ENCODE measurements at places on chromosomes 5 and 9.

DNA sequence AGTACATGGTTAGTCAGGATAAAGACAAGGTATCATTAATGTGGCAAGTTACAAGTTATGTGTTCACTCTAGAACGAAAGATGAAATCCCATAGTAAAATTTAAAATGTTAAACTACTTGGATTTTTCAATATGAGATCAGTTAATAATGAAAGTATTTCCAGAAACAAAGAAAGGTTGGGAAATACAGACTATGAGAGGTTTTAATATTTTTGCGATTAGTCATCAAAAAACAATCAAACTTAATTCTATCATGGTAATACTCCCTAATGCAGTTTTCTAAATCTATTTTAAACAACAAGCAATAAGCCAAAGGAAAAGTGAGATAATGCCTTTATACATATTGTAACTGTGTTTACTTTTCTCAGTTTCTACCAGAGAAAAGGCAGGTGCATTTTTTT, 10.6 kb downstream of the CDH12 start:
- DNase-seq = no peak

GRCh38 chr9:80156756-80157472, 585.1 kb downstream of the TLE4 start:
- peak; percentile 63 for DNase-seq

DNA sequence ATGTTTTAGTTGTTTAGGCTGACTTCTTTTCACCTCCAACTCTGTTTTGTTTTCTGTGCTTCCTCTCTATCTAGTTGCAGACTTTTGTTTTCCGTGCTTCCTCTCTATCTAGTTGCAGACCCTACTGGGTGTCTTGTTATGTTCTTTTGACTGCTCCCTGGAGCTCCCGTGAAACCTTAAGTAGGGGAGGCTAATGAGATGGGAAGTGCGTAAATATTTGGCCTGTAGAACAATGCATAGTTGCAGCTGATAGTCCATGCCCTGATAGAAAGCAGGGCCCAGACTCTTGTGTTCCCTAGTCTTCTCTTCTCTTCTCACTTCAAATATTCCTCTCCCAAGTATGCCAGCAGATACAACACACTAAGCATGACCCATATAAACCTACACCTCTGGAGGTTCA, 757.0 kb downstream of the BRINP1 start:
- DNase-seq = no peak

GRCh38 chr5:10700516-10700915, 60.5 kb downstream of the DAP start:
- no peak for DNase-seq

- no peak for DNase-seq
Observed at GRCh38 chr9:99237356-99237755, 15.3 kb downstream of the SEC61B start.

DNA sequence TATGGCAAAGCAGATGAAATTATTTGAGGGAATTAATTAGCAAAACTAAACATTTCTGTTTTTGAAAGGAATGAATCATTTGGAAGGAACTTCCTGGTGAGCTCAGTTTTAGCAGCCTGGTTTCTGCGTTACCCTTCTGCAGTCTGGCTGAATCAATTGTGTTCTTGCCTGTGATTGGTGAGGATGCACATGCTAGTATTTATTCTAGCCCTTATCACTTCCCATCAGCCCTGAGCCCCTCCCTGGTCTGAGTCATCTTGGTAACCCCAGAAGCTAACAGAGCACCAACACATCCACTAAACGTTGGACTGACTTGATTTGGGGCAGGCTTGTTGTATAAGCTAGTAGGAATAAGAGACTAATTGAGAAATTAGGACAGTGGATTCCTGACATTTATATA, 6.6 kb downstream of the TJP2 start:
- DNase-seq = peak; percentile 73

GRCh38 chr5:169571355-169571754, 12.2 kb upstream of the SPDL1 start:
- DNase-seq = no peak

GRCh38 chr9:91775708-91776028, 174.4 kb downstream of the ROR2 start:
- DNase-seq = no peak

DNA sequence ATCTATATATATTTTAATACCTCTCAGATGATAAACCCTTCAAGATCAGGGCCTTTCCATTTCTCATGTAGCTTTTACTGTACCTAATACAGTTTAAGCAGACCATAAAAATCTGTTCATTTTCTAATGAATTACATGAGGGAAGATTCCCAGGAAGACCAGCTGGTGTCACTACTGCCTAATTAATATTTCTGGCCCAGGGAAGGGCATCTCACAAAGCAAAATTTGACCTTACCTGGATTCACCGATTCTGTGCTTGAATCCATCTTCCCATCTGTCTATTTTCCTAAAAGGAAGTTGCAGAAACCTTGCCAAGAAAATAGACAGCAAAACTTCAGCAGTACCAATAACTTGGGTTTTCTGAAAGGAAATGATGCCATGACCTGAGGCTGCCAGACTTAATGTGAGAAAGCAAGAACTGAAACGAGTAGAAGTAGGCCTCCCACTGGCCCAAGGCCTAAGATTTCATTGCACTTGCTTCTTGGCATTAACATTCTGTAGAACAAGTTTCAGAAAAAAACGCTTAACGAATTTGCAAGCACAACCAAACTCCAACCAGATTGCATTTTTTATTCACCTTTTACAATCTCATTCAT, 83.0 kb upstream of the GLIS3 start:
- no peak for DNase-seq

GRCh38 chr9:115913696-115914095, 239.9 kb upstream of the PAPPA start:
- no peak for DNase-seq

GRCh38 chr5:157225469-157226422, 40.2 kb upstream of the CYFIP2 start:
- DNase-seq = no peak

- no peak for DNase-seq
Observed at GRCh38 chr5:139707445-139708003, 59.4 kb downstream of the CXXC5 start.

DNA sequence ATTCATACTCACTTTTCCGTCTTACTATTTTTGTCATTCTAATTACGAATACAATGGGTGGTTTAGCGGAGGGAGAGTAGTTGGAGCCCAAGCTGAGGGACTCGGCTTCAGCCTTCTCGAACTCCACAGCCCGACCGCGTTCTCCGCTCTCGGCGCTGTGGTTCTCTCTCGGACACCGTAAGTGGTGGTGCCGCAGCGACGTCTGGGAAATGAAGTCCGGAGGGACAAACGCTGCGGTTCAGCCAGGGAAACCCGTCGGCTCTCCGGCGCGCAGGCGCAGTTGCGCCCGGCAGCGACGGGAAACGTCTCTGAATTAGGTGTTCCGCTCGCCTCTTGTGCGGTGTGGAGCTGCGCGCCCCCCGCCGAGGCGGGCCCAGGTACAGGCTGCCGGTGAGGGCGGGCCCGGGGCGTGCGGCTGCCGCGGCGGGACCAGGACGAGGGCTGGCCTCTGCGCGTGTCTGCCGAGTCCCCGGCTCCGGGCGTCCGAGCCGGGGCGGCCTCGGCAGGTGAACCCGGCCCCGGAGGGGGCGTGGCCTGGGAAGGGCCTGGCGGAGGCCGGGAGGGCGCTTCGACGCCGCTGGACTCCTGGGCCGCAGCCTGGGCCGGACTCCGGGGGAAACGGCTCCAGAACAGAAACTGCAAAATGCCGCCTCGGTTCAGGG, at the start of gene ZNF879:
ZNF879 (plus strand) TSS at position 277 of the 662 bp plus-strand sequence. CDS start 1,201 bp downstream, outside the sequence.
- DNase-seq = peak; percentile 95

- no peak for DNase-seq
Observed at GRCh38 chr9:114804505-114804904, 1.3 kb downstream of the TNFSF15 start.

GRCh38 chr5:36659411-36659810, 53.0 kb downstream of the SLC1A3 start:
- no peak for DNase-seq

GRCh38 chr5:101997235-101997634, 298.8 kb downstream of the SLCO4C1 start:
- DNase-seq = no peak

DNA sequence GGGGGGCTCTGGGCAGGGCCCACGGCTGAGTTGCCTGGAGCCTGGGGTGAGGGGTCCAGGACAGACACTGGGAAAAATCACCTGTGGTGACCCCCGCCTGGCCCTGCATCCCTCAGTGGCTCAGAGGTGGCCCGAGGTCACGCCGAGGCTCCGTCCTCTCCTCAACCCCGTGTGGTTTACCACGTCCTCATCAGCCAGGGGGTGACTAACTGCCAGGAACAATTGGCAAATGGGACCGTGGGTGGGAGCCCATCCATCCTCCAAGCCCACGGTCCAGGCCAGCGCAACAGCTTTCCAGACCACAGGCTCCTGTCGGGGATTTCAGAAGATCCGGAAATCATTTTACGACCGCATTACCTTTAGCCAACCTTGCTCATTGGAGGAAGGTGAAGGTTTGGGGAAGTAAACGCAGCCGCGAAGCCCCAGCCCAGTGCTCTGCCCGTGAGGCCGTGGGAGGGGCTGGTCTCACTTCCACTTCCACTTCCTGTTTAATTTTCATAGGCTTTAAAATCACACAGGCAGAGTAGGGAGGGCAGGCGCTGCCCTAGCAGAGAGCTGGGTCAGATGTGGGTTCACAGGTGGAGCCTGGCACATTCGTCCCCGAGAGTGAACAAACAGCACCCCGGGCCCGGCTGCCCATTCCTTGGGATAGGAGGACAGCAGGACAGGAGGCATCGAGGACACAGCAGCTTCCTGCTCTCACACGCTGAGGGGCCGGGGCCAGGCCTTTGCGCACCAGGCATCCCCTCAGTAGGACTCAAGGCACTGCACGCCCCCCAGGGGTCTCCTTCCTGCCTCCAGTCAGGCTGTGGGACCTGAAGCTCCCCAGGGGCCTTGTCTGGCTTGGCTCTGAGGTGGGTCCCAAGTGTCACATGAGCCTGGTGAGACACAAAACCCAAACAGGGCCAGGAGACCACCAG, 19.8 kb upstream of the SLC9A3 start:
- DNase-seq = peak; percentile 4

GRCh38 chr9:13239660-13240059, 39.8 kb downstream of the MPDZ start:
- DNase-seq = no peak

GRCh38 chr5:989961-990530, 18.6 kb upstream of the NKD2 start:
- no peak for DNase-seq

- peak; percentile 18 for DNase-seq
Observed at GRCh38 chr9:34125681-34126206, 754 bp downstream of the DCAF12 start.

GRCh38 chr5:151612689-151613427, 21.7 kb upstream of the FAT2 start:
- no peak for DNase-seq

- DNase-seq = peak; percentile 81
Observed at GRCh38 chr5:154190595-154191304, at the start of gene GALNT10. GALNT10 (plus strand) TSS chr5:154190733; CDS start chr5:154190867, 134 bp downstream.

GRCh38 chr9:126838895-126839294, 21.5 kb upstream of the ZBTB34 start:
- DNase-seq = no peak

GRCh38 chr9:114413861-114414301, 26.1 kb upstream of the AKNA start:
- DNase-seq = no peak

DNA sequence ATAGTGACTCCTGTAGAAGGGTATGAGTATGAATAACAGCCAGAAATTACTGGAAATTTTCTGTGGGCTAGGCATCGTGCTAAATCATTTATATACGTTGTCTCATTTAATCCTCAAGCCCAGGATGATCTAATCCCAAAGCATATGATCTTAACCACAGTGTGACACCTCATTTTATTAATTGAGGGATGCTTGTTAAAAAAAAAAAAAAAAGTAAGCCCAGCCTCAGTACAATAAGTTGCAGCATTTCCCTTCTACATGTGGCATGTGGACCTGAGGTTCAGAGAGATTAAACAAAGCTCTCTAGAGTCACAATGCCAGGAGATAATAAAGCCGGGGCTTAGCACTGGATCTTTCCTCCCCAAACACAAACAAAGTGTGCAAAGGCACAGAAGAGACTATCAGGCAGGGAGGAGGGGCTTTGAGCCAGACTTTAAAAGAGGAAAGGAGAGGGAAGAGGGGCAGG, 49.5 kb downstream of the KLF4 start:
- no peak for DNase-seq

GRCh38 chr5:82942083-82942881, 134.9 kb downstream of the TMEM167A start:
- no peak for DNase-seq

DNA sequence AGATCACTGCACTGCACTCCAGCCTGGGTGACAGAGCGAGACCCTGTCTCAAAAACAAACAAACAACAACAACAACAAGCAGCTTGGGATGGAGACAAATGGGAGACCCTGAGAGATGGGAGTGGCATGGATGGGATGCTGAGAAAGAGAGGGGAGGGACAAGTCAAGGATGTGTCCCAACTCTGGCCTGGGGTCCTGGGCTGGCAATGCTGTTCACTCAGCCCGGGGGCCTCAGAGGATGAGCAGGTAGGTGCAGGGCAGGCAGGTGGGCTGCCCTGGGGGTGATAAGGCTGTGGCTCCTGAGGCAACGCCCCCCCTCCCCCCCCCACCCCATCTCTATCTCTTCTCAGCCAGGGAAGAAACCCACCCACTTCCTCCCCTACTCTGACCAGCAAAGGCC, 123.0 kb downstream of the LHX2 start:
- no peak for DNase-seq

DNA sequence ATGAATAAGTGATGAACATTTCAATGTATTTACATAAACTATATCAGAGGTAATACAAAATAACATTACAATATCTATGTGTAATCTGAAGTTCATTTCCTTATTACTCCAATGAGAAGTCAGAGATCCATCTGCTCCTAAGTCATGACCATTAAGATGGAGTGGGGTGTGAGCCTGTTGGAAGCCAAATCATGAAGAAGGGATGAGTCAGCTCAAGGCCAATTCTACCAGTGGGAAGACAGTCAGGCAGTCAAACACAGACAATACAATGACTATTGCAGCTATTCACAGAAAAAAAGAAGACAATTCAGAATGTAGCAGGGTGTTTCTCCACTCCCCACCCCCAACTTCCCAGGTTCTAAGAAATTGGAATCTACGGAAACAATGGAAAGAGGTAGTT, 155.0 kb downstream of the NFIB start:
- DNase-seq = no peak

DNA sequence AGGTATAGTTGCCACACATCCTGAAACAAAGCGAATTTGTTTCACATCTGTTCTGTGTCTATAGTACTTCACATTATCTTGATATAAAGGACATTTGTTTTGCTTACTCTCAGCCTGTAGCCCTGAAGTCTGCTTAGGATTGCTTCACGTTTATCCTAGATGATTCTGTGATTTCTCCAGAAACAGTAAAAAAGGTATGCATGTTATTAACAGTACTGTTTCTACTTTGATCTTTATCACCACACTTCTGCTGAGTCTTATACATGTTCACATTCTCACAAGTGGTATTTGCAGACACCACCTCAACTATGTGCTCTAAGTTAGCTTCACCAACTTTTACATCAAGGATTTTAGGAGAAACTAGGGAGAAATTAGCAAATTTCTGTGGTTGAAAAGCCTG, 47.4 kb upstream of the ADAMTS19 start:
- DNase-seq = no peak

DNA sequence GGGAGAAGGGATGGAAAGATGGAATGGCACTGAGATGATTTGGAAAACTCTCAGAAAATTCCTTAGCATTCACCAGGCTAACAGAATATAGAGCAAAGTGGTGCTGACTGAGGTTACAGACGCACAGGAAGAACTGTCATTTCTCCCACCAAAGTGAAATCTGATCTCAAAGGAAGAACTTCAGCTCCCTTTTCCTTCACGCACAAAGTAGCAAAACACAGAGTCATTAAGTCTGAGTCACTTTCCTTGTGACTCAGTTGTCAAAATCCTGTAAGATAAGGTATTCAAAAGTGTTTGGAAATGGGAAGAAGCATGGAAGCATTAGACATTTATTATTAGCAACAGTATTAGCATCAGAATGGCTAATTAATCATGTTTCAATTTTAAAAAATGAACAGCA, 11.7 kb downstream of the MPDZ start:
- no peak for DNase-seq
